ENCODE measurements at places on chromosomes 7 and 10.
A peak's percentile ranks its signal among the peaks of the same experiment; 100 is the strongest.

- DNase-seq = no peak
Observed at GRCh38 chr7:135914346-135914745, 62.8 kb downstream of the MTPN start.

GRCh38 chr10:34462993-34463392, 352.1 kb downstream of the PARD3 start:
- DNase-seq = no peak

GRCh38 chr7:34655384-34655783, 2.6 kb upstream of the NPSR1 start:
- no peak for DNase-seq

DNA sequence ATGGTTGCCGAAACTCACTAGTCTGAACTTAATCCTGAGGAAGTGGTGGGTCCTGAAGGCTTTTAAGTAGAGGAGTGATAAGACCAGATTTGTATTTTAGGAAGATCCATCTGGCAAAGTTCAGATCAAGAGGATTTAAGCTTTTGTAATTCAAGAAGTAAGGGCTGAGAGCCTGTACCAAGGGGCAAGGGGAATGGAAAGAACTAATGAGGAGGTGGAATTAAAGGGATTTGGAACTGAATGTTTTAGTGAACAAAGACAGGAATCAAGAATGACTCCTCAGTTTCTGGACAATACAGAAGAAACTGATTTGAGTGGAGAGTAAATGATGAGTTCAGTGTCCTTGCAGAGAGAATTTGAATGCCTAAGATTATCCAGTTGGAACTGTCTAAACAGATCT, 249.0 kb downstream of the C7orf25 start:
- no peak for DNase-seq

DNA sequence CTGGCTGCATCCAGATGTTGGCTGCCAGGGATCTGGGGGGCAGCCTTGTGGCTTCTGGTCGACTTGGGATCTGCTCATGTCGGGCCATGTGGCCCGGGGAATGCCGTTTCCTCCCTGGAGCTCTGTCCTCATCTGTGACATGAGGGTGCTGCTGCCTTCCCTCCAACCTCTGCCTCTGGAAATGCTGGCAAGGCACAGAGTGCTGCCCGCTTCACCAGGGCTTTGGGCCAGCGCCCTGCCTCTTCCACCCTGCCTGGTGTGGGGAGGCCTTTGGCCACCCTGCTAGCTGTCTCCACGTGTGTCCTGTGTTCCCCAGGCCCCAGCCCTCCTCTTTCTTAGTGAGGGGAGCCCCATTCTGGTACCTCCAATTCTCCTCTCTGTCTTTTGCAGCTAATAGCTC, 5.8 kb upstream of the SMARCD3 start:
- no peak for DNase-seq

- no peak for DNase-seq
Observed at GRCh38 chr7:7966141-7966734, 2.4 kb upstream of the GLCCI1 start.

DNA sequence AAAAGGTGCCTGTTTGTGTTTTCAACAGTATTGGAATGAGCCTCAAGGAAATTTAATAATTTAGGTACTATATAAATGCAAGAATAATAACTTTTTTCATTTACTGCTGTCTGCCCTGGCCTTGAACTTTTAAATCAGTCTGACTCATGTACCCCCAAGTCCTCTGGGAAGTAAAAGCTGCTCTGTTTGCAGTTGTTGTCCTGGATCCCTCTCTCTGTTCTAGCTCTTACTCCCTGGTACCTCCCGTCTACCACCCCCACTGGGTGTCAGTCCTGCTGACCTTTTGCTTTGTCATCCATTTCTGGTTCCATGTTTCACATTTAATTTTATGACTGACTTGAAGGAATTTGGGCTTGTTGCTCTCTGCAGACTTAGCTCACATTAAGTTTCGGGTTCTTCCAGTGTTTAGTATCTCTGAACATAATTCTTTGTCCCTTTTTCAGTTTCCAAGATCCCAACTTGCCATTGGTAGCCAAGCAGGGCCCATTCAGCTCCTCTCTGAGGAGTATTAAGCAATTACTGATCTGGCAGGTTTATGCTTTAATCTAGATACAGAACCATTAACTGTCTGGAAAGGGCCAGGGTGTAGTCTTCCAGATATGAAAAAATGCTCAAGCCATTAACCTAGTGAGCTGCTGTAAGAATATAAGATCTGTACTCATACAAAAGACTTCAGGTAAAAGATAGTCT, 208.7 kb upstream of the FAM3C start:
- no peak for DNase-seq

DNA sequence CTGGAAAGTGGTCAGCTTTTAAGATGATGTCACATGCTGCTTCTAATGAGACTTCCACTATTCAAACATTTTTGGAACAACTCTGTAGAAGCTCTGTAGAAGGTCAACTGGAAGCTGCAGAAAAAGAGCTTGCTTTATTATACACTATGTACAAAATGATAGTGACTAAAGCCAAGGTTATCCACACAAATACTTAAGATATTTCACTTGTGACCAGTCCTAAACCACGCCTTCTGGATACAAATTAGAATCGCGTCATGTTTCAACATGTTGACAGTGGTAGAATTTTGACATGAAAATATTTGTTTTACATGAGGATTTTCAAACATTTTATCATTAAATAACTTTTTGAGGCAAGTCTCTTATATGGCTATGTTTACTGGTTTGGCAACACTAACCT, 499.6 kb upstream of the PHF14 start:
- DNase-seq = no peak

GRCh38 chr7:31529103-31529502, 15.2 kb downstream of the ITPRID1 start:
- DNase-seq = no peak

- DNase-seq = no peak
Observed at GRCh38 chr7:8480527-8480926, 47.1 kb downstream of the NXPH1 start.

DNA sequence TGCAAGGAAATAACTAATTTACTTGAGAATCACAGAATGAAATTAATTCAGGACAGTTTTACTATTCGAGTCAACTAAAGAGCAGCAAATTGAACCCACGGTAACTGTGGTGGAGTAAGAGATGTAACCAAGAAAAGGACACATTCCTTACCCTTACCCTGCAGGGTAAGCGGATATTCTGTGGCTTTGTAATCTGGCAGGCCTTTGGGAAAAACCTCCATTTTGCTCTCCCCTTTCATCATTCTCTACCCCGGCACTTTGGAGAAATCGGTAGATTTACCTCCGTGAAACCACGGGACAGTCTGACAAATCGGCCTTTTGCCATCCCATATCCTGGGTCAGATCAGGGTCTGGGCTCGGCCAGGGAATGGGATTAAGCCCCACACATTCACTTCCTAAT, 18.4 kb downstream of the RCC1L start:
- no peak for DNase-seq

- DNase-seq = peak; percentile 5
Observed at GRCh38 chr7:94510582-94511496, 1.2 kb downstream of the CASD1 start.

- no peak for DNase-seq
Observed at GRCh38 chr7:147188467-147188866, 1071.9 kb downstream of the CNTNAP2 start.

DNA sequence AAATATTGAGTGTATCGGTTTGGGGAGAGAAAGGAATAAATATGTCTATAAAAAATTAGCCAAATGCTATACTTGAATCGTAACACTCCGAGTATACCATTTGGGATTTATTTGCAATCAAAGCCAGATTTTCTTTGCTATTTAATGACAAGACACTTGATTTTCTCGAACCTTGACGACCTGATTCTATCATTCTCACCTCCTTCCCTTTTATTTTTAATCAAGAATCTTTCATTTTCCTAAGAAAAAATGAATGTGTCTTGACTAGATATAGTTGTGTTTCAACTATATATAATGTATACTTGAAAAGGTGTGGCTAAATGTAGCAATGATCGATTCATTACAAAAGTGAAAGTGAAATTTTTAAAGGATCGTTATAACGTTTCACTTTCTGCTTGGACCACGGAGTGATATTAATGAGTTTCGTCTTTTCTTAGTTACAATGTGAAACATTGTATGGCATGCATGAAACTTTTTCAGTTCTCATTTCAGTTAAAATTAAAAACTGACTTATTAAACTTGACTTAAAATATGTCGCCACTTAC, 562 bp downstream of the NUB1 start:
- no peak for DNase-seq

DNA sequence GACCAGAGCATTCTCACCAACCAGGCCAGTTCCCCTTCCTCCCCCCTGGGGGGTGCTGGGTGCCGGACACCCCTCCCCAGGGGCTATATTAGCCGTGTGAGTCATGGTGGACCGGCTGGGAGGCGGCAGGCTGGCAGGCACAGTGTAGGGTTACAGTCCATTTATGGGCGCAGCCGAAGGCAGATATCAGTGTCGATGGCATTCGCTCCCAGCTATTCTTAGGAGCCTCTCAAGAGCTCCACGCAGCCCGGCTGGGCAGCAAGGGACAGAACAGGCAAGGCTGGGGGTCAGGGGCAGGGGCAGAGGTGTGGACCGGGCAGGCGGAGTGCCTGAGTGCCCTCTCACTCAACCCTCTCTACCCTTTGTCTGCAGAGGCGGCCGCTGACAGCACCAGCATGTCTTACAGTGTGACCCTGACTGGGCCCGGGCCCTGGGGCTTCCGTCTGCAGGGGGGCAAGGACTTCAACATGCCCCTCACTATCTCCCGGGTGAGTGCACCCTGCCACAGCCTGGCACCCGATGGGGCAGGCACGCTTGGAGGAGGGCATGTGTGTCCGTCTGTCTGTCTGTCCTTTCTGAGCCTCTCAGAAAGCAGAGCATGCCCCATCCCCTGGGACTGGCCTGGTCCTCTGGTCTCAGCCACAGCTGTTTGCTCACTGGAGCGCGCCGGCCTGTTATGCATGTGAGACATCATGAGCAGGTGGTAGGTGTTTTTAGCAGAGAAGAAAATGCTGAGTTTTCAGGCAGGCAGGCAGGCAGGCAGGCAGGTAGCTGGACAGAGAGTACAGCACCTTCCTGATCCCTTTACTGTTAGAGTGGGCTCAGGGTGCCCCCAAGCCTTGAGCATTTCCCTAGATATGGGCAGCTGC, at the start of gene LDB3:
LDB3 (plus strand) TSS at position 215 of the 869 bp plus-strand sequence; CDS start at position 396, 181 bp downstream.
- no peak for DNase-seq

DNA sequence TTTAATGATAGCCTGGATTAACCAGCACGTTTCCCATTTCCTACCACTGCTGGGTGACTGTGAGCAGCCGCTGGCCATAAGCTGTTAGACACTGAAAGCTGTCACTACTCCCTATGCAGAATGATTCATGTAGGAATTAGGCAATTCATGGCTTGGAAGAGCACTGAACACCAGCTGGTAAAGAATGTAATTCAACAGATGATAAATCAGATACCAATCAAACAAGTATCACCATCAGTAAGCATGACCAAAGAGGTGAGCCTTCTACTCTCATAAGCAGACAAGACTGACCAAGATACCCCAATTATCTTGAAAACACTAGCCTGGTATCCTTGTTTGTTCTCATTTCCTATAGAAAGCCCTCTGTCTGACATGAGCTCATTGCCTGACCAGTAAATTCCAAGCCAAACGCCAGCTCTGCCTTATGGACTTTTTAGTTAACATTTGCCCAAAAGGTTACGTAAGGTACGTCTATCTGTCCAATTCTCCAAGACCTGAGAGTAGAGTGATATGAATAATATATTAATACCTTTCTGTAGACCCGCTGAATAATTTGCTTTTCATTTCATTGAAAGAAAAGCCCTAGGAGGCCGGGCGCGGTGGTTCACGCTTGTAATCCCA, 127.7 kb downstream of the ELMO1 start:
- DNase-seq = no peak

DNA sequence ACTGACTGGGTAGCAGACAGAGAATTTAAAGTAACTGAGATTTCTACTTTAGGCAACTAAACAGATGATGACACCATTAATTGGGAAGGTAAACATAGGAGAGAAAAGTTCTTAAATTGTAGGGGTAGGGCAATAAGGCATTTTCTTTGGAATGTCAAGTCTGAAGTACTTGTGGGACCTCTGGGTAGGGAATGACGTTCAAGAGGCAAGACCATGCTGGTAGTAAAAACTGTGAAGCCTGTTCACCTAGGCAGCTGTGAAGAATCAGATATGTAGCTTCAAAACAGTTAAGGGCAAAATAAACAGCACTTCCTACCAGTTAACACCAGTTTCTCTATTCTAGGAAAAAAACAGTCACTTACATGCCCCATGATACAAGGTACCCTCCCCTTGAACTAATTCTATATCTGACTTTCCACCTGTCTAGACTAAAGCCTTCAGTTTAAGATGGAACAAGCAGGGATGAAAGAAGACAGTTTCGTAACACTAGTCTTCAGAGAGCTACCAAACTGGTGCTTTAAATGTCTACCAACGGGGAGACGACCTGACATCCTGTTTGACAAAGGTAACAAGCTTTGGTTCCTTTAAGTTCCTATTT, 63.1 kb upstream of the KCNIP2 start:
- DNase-seq = no peak

DNA sequence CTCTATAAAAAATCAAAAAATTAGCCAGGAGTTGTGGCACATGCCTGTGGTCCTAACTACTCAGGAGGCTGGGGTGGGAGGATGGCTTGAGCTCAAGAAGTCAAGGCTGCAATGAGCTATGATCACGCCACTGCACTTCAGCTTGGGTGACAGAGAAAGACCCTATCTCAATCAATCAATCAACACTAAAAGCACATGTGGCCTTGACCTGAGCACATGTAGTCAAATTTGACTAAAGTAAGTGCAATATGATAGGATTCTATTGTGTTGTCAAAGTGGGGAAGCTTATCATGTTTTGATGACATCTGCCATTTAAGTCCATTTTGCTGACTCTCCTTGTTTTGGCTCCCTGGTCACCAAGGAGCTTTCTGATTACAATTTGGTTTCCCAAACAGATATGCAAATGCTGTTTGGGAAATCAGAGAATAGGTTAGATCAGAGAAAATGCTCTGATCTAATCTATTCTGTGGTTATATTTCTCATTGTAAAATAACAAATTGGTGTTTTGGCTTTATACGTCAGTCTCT, 43.8 kb upstream of the ATOH7 start:
- no peak for DNase-seq

- DNase-seq = no peak
Observed at GRCh38 chr7:120273476-120273975, 551 bp downstream of the KCND2 start.

GRCh38 chr10:14116021-14116420, 214.7 kb downstream of the FRMD4A start:
- DNase-seq = no peak

DNA sequence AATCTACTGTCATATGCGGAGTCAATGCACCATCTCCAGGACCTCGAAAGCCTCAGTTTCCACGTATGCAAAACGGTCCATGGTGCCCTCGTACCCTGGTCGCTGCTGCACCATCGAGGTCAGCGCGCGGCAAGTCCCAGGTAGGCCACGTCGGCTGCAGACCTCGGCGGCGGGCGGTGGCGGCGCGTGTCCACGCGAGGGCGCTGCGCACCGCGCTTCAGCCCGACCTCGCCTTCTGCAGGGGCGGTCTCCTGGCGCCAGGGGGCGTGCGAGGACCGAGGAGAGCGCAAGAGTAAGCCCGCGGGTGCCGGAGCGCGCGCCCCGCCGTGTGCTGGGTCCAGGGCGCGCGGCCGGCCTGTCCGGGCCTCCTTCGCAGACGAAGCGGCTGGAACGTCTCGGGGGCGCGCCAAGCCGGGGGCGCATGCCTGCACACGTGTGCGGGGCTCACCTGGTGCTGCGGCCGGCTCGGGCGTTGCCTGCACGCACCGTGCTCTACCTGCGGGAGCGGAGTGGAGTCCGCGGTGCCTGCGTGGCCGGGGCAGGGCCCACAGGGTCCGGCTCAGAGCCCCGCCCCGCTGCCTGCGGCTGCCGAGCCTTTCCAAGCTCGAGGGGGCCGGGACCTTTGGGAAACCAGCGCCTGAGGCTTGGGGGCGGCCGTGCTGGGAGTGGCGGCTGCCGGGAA, 54.0 kb downstream of the GLRX3 start:
- DNase-seq = peak; percentile 72

GRCh38 chr10:50397312-50398140, 146.2 kb upstream of the ASAH2 start:
- DNase-seq = no peak

Data from effector memory CD4-positive, alpha-beta T cell (primary cell).